ENCODE measurements at places on chromosomes 1 and 21.

DNA sequence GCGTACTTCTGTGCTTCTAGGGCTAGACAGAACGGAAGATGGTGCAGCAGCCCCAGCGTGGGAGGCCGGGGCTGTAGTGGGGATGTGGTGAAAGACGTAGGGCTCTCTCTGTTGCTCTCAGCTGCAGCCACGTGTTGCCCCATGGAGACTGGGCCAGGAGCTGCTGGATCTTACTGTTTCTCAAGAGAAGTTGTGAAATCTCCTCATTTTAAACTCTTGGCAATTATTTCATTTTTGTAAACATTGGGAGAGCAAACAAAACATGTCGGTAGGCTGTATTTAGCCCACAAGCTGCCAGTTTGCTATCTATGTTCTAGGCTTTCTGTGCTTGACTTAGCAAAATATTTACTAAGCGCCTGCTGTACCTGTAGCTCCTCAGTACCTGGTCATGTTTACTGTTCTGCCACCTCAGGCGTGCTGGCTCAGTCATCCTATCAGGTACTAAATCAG, 15.9 kb upstream of the ELOA start:
- no peak overlapping the region for H3K4me3 ChIP-seq
- no peaks in the 10 kb centered on the region for H3K36me3 ChIP-seq
- no peak overlapping the region for H3K27ac ChIP-seq
- no peaks in the 10 kb centered on the region for H3K27me3 ChIP-seq

DNA sequence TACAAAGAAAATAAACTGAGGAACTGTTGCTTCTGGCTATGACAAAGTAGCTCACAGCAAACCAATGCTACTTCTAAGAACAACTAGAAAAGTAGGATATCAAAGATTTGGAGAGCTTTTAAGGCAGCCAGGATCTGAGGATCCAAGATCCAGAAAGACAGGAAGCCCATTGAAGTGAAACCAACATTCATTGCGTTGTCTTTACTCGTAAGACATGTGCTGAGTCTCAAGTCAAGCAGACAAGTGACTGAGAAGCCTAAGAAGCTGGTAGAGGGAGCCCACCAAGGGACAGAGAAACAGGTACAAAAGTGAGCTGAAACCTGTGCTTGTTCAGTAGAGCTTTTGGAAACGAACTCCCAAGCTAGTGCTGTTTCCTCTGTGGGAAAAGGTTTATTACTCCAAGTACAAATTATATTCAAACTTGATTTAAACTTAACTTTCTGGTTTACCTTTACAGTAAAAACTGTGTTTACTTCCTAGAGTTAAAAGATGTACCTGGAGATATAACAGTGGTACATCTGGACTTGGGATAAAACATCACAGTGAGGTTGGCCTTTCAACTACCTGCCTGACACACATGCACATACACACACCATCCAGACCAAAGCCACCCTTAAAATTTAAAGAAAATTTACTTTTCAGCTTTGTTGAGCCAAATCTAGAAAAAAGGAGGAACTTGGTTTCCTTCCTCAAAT, 41.2 kb downstream of the NME7 start:
- no peak for DNase-seq
- peaks cover 15% of the 10 kb centered on the region for H3K36me3 ChIP-seq
- peaks cover 13% of the 10 kb centered on the region for H3K4me1 ChIP-seq
- no peaks in the 10 kb centered on the region for H3K27me3 ChIP-seq
- peak overlapping the region; percentile 4 for H3K4me3 ChIP-seq
- H3K27ac ChIP-seq, result peak overlapping the region; percentile 13

GRCh38 chr1:228753287-228753686, 18.0 kb downstream of the RHOU start:
- H3K27me3 ChIP-seq, result peaks cover 58% of the 10 kb centered on the region
- peaks cover 25% of the 10 kb centered on the region for H3K4me1 ChIP-seq
- DNase-seq, result no peak
- peaks cover 1% of the 10 kb centered on the region for H3K36me3 ChIP-seq
- H3K4me3 ChIP-seq, result no peak overlapping the region

DNA sequence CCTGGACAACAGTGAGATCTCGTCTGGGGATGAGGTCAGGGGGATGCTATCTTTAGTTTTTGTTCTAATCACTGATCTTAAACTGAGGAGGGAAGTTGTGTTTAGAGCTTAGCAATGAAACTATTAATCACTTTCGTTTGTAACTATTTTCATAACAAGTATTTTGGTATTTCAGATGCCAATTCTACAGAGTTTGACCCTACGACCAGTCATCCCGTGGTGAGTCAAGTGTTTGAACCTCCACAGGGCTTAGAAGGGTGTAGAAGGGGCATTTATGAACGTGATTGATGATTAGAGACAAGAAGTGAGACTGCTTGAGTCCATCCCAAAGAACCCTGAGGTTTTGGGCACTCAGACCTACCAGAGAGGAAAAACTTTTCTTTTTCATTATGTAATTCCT, 15.6 kb downstream of the SLFNL1 start:
- H3K4me1 ChIP-seq, result peaks cover 18% of the 10 kb centered on the region
- H3K27me3 ChIP-seq, result no peaks in the 10 kb centered on the region
- no peak overlapping the region for H3K27ac ChIP-seq
- no peak overlapping the region for H3K4me3 ChIP-seq
- no peak for DNase-seq

DNA sequence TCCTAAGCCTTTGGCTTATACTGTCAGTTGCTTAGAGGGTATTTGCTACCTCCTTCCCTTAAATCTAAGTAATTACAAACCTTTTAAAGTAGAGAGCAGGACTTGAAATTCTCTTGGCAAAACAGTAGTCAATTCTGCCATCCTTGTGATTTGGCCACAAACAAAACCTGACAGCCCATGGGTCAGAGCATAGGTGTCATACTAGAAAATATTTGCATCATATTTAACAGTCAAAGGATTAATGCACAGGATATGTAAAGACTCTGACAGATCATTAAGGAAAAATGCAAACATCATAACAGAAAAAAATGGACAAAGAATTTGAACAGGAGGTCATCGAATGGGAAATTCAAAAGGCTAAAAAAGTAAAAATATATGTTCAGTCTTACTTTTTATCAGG, 50.5 kb downstream of the ZFYVE9 start:
- H3K27ac ChIP-seq, result no peak overlapping the region
- no peaks in the 10 kb centered on the region for H3K4me1 ChIP-seq
- H3K36me3 ChIP-seq, result no peaks in the 10 kb centered on the region
- peaks cover 4% of the 10 kb centered on the region for H3K27me3 ChIP-seq

DNA sequence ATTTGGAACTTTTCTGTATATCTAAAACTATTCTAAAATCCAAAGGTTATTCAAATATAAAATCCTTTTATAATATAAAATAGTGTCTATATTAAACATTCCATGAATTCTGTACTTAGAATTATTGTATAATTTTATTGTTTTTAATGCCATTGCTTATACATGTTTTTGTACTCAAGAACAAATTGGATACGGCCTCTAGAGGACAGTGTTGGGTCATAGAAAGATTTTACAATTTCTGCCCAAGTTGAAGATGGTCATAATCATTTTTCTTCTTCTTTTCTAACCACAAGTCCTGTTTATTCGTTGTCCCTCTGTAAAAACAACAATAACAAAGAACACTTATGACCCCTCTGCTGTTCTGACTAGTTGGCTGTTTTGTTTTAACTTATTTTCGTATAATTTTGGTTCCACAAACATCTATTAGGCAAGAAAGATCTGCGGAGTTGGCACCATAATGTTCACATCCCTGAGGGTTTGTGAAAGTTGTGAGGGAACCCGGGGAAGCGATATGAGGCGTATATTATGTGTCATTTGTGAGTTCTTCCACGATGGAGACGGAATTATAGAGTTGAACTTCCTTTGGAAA, 75.7 kb upstream of the KIF26B start:
- no peak overlapping the region for H3K4me3 ChIP-seq
- H3K27ac ChIP-seq, result no peak overlapping the region
- DNase-seq, result no peak
- H3K36me3 ChIP-seq, result no peaks in the 10 kb centered on the region
- peaks cover 2% of the 10 kb centered on the region for H3K27me3 ChIP-seq

GRCh38 chr21:29077651-29078090, 4.2 kb upstream of the CCT8 start:
- DNase-seq, result peak; percentile 76
- peak overlapping the region; percentile 95 for H3K27ac ChIP-seq
- H3K4me1 ChIP-seq, result peaks cover 45% of the 10 kb centered on the region
- peaks cover 11% of the 10 kb centered on the region for H3K36me3 ChIP-seq

GRCh38 chr1:207898260-207898659, 12.7 kb downstream of the CD34 start:
- peaks cover 14% of the 10 kb centered on the region for H3K27me3 ChIP-seq
- no peak for DNase-seq
- no peaks in the 10 kb centered on the region for H3K36me3 ChIP-seq
- peaks cover 7% of the 10 kb centered on the region for H3K4me1 ChIP-seq
- H3K27ac ChIP-seq, result no peak overlapping the region

GRCh38 chr1:14970115-14970798, 183.3 kb upstream of the TMEM51 start:
- H3K4me3 ChIP-seq, result no peak overlapping the region
- peaks cover 17% of the 10 kb centered on the region for H3K4me1 ChIP-seq
- H3K27me3 ChIP-seq, result no peaks in the 10 kb centered on the region
- peaks cover 2% of the 10 kb centered on the region for H3K36me3 ChIP-seq

DNA sequence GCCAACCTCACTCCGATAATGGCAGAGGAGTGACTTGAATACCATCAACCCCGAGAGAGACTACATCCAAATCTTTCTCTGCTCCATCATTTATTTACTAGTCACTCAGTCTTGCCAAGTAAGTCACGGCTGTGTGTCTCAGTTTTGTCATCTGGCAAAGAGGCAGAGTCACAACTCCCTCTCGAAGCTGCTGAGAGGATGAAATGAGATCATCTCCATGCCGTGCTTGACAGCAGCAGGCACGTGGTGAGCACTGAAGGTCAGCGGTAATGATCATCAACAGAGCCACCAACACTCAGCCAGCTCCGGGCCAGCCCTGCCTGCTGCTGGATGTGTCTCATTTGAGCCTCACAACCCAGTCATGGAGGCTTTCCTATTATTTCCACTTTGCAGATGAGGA, 19.9 kb downstream of the ALDH4A1 start:
- no peak for DNase-seq
- no peaks in the 10 kb centered on the region for H3K27me3 ChIP-seq

DNA sequence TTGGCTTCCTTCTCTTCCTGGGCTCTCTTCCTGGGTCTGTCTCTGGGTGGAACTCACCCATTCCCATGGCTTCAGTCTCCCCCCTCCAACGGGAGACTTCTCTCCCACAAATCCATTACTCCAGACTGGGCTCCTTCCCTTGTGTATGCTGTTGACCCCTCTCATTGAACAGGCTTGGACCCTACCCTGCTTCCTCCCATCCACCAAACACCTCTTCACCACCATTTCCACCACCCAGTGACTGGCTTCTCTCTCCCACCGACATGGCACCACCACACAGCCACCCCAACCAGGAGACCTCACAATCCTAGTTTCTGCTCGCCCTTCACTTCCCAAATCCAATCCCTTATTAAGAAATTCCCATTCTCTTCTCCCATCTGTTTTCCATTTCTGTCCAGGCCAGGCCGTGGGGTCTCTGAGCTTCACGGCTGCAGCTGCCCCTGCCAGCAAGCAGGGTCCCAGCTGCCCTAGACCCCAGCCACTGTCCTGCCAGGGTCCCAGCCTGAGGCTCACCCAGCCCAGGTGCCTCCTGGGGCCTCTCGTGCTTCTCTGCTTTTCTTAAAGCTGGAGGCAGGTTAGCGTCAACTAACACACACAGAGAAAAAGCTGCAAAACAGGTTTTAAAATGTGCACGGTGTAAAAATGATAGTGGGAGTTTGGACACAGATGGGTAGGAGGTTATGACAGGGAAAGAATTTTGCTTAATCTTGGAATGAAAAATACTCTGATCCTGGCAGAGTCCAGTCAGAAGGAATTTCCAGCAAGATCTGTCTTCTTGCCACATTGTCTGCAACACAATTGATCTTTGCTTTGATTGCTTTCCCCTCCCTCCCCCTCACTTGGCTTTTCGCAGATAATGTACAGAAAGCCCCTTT, 383.8 kb upstream of the VAMP3 start:
- no peaks in the 10 kb centered on the region for H3K4me1 ChIP-seq
- H3K27me3 ChIP-seq, result no peaks in the 10 kb centered on the region
- no peak overlapping the region for H3K27ac ChIP-seq
- H3K4me3 ChIP-seq, result no peak overlapping the region
- no peaks in the 10 kb centered on the region for H3K36me3 ChIP-seq

DNA sequence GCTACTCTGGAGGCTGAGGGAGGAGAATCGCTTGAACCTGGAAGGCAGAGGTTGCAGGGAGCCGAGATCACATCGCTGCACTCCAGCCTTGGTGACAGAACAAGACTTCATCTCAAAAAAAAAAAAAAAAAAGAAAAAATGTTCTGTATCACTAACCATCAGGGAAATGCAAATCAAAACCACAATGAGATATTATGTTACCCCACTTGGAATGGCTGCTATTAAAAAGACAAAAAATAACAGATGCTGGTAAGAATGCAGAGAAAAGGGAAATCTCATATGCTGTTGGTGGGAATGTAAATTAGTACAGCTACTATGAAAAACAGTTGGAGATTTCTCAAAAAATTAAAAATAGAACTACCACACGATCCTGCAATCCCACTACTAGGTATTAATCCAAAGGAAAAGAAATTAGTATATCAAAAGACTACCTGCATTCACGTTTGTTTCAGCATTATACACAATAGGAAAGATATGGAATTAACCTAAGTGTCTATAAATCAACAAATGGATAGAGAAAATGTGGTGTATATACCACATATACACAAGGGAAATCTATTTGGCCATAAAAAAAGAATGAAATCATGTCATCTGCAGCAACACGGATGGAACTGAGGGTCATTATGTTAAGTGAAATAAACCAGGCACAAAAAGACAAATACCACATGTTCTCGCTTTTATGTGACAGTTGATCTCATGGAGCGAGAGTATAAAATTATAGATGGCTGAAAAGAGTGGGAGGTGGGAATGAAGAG, 62.6 kb downstream of the ABL2 start:
- H3K27ac ChIP-seq, result no peak overlapping the region
- no peaks in the 10 kb centered on the region for H3K4me1 ChIP-seq
- DNase-seq, result no peak
- no peak overlapping the region for H3K4me3 ChIP-seq

- DNase-seq, result no peak
- H3K36me3 ChIP-seq, result peaks cover 29% of the 10 kb centered on the region
- peak within 1 kb of the TSS; percentile 98 for H3K4me3 ChIP-seq
- H3K4me1 ChIP-seq, result peaks cover 46% of the 10 kb centered on the region
- peak within 1 kb of the TSS; percentile 98 for H3K27ac ChIP-seq
Measured at GRCh38 chr1:35557118-35557610, at the start of gene KIAA0319L. Gene KIAA0319L (minus strand): TSS chr1:35557403. CDS start chr1:35554491, 2,912 bp downstream.

GRCh38 chr1:238264951-238265350, 374.2 kb upstream of the ZP4 start:
- H3K4me1 ChIP-seq, result no peaks in the 10 kb centered on the region
- DNase-seq, result no peak
- H3K27ac ChIP-seq, result no peak overlapping the region
- no peaks in the 10 kb centered on the region for H3K36me3 ChIP-seq
